Spinal cord (tissue), 10 donors: ENCODE measurements at places on chromosomes 2 and 18. TPM values are rescaled to one million over a fixed set of nuclear protein-coding genes. Genes with fewer than 3 reads are reported as not detected.

Gene TIMM21
- 58.7 TPM for total RNA-seq

GRCh38 chr2:85804583-85804982, 50.8 kb downstream of the ATOH8 start:
- H3K27ac ChIP-seq: no peak overlapping the region
- H3K4me1 ChIP-seq: peaks cover 2% of the 10 kb centered on the region
- no peaks in the 10 kb centered on the region for H3K36me3 ChIP-seq
- H3K27me3 ChIP-seq: no peaks in the 10 kb centered on the region

DNA sequence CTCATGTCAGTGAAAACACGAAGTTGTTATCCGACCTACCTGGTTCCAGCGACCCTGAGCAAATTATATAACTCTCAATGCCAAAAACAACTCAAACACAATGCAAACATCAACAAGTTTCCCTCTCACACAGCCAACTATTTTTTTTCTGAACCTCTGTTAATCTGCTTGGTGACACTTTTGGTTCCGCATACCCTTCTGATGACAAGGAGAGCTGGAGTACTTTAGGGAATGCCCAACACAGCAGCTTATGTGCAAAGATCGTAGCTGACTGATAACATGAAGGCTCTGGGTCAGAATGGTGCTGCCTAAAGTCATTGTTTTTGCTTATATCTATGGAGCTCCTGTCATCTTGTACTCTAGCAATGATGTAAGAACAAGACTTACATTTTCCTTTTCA, 72.7 kb upstream of the CCDC68 start:
- H3K27ac ChIP-seq: no peak overlapping the region
- no peaks in the 10 kb centered on the region for H3K36me3 ChIP-seq
- no peaks in the 10 kb centered on the region for H3K4me1 ChIP-seq
- no peaks in the 10 kb centered on the region for H3K27me3 ChIP-seq
- no peak for DNase-seq

DNA sequence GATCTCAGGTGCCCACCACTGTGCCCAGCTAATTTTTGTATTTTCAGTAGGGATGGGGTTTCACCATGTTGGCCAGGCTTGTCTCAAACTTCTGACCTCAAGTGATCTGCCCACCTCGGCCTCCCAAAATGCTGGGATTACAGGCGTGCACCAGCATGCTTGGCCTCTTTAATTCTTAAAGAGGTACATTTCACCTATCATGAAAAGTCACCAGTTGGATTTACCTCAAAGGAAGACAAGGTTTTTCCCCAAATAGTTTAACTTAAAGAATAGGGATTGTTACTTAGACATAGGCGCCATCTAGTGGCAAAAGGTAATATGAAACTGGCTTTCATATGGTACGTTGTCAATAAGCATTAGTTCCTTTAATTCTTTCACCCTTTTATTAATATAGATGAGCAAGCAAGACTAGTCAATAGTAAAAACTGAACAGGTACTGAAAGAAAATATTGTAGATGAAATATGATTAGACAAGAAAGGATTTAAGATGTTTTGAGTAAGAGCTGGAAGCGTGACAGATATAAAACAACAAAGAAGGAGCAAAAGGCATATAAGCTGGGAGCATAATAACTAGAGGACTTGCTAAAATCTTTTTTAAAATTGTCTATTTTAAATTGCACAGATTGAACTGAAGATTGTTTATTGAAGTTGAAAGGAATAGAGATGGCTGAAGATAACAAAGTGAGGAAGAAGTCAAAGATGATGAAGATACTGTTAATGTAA, 35.0 kb upstream of the PSMD14 start:
- DNase-seq: peak; percentile 59
- no peaks in the 10 kb centered on the region for H3K27me3 ChIP-seq
- H3K4me1 ChIP-seq: no peaks in the 10 kb centered on the region
- no peak overlapping the region for H3K4me3 ChIP-seq
- no peak overlapping the region for H3K27ac ChIP-seq

DNA sequence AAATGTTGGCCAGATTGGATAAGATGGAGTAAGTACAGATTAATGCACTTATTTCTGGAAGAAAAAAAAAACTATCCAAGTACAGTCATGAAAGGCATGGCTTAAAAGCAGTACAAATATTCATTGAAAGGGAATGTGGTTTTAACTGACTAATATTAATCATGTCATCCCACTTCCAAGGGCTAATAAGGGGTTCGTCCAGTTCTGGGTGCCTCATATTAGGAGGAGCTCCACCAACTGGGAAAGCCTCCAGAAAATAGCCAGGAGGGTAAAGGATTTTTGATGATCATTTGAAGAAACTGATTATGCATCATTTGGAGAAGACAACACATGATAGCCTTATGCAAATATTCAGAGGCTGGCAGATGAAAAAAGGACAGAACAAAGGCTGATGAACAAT, 115.2 kb upstream of the ARL5A start:
- no peaks in the 10 kb centered on the region for H3K27me3 ChIP-seq
- H3K27ac ChIP-seq: no peak overlapping the region
- H3K4me3 ChIP-seq: no peak overlapping the region
- peaks cover 12% of the 10 kb centered on the region for H3K4me1 ChIP-seq
- no peak for DNase-seq
- no peaks in the 10 kb centered on the region for H3K36me3 ChIP-seq
